Stimulated activated CD4-positive, alpha-beta T cell treated with anti-CD3 and anti-CD28 coated beads, Interleukin-12 subunit alpha, Interleukin-12 subunit beta, amount 100 ng/mL, for 24 hours (primary cell): ENCODE measurements at places on chromosomes 3 and 15.

GRCh38 chr3:189712906-189713483 lies 81.8 kb downstream of the TP63 start:
- no peak for DNase-seq

- no peak for DNase-seq
Observed at GRCh38 chr15:23055316-23055715, 15.9 kb upstream of the TUBGCP5 start.

- no peak for DNase-seq
Observed at GRCh38 chr15:63381301-63382204, at the start of gene CA12. Gene CA12 (minus strand): TSS chr15:63381846. CDS start chr15:63381720, 126 bp downstream.

DNA sequence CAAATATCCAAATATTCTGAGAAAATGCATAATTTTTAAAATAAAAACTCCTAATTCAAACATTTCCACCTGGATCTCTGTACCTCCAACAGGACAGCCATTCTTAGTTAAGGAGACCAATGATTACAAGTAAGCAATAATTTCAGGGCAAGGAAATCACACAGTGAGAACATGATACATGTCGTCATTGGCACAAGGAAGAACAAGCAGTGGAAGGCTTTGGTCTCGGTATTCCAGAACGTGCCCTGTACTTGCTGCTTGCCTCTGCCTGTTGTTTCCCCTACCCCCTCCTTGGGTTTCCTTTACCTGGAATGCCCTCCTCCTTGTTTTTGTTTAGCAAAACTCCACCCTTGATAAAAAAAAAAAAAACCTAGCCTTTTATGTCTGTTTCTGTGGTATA lies 72.8 kb downstream of the PPM1L start:
- no peak for DNase-seq
